ENCODE measurements at places on chromosomes 3 and 15.

GRCh38 chr3:122148941-122149627 lies 34.4 kb upstream of the CASR start:
- DNase-seq = no peak

GRCh38 chr3:41216993-41217392 lies 17.7 kb downstream of the CTNNB1 start:
- no peak for DNase-seq

DNA sequence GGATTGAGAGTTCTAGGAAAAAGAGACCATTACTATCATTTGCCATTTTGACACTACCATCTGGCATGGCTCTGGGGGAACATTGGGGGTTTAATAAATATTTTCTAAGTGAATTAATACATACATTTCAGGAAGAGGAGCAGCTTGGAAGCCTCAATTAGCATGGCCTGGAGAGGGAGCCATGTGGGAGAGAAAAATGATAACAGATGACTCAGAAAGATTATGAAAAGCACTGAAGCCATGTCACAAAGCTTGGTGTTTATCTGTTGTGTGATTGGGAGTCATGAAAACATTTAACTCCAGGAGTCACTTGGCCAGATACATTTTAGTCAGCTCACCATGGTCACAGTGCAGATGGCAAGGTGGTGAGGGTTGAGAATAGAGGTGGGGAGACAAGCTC lies 121.0 kb downstream of the SSR3 start:
- no peak for DNase-seq

DNA sequence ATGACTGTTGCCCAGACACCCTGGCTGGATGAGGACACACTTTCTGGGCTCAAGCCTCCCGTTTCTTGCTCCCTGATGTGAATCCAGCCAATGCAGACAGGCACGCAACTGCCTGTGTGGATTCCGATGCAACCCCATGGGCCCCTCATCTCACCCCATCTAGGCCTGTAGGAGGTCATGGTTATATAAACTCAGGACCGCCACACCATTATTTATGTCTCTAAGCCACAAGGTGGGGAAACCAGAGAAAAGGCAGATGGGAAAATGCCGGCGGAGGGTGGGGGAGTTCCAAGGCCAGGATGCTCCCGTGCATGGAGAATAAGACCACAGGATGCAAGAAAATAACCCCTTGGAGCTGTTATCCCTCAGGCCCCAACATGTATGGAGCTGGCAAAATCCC lies 2.0 kb downstream of the MESP1 start:
- no peak for DNase-seq

- no peak for DNase-seq
Measured at GRCh38 chr3:23668430-23668904, 137.3 kb upstream of the UBE2E1 start.

- no peak for DNase-seq
Measured at GRCh38 chr3:47961815-47962606, 54.2 kb downstream of the MAP4 start.

- peak; percentile 5 for DNase-seq
Measured at GRCh38 chr3:178170698-178171535, 365.3 kb upstream of the KCNMB2 start.

GRCh38 chr15:40316931-40317330 lies 6.6 kb upstream of the INAFM2 start:
- DNase-seq = no peak

DNA sequence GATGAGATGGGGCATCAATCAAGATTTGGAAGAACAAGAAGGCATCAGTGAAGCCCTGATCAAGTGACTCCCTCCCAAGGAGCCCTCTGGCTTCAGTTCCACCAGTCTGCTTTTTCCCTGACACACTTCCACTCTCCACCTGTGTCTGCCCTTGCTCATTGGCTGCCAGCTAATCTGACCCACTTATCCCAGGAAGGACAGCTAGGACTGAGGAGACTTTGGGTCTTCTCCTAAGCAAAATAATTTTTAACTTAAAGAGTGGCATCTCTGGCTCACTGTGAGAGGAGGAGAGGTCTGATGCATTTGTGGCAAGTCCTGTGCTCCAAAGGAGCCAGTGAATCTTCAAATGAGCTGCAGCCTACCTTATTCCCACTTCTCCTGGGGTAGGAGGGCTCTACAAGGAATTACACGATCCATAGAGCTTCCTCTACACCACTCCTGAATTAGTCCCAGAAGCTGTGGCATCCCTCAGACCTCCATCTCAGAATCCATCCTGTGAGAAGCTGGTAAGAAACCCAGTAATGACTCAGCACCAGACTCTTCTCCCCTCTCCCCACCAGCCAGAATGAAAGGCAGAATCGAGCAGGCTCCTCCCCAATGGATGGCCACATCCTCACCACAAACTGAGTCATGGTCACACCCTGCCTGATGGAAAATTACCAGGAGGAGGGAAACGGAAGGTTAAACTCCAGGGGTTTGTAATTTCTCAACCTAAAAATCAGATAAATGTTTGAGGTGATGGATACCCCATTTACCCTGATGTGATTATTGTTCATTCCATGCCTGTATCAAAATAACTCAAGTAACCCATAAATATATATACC lies 6.3 kb upstream of the PKM start:
- DNase-seq = peak; percentile 85

DNA sequence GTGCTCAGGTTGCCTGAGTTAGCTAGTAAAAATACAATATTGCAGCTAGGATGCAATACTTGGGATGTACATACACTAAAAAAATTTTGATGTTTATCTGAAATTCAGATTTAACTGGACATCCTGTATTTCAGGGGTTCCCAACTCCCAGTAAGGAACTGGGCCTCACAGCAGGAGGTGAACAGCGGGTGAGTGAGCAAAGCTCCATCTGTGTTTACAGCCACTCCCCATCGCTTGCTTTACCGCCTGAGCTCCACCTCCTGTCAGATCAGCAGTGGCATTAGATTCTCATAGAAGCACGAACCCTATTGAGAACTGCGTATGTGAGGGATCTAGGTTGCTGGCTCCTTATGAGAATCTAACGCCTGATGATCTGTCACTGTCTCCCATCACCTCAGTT lies 285.1 kb upstream of the PROK2 start:
- no peak for DNase-seq

DNA sequence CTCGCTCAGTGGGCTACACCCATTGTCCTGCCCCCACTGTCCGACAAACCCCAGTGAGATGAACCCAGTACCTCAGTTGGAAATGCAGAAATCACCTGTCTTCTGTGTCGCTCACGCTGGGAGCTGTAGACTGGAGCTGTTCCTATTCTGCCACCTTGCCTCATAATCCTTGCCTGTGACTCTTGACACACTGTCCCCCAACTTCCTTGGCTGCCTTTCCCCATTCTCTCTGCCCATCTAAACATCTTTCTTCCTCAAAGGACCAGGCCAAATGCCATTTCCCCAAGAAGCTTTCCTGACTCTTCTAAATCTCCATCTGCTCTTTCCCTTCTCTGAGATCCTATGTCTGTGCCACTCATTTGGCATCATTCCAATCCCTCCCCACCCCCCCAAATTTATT lies 9.7 kb upstream of the CD80 start:
- no peak for DNase-seq

- DNase-seq = no peak
Measured at GRCh38 chr3:105032541-105032940, 334.2 kb upstream of the ALCAM start.

- DNase-seq = no peak
Measured at GRCh38 chr3:37163262-37164015, 10.9 kb downstream of the LRRFIP2 start.

GRCh38 chr3:154981664-154982063 lies 98.5 kb upstream of the MME start:
- DNase-seq = no peak

DNA sequence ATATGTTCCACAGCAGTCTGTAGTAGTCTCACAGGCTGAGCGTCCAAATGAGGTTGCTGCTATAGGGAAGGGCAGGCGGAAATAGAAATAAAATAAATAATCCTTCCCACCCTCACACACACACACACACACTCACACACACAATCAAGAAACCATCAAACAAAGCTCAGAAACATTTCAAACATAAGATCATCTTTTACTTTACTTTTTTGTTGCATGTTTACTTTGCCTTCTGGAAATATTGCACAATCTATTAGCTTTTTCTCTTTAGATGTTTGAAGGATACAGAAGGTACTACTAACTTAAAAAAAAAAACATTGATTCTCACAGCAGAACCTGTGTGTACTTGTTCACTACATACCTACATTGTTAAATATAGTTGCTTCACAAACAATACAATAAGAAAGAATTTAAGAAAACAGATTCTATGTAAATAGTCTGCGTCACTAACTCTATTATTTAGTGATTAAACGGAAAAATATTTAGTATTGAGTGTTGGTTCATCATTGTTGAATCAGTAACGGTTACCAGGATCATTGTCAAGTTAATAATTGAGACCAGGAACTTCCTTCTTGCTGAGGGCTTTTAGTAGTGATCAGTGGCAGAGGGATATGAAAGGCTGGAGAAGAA lies 20.5 kb downstream of the ALCAM start:
- no peak for DNase-seq

GRCh38 chr3:124577494-124578167 lies 152.6 kb upstream of the UMPS start:
- DNase-seq = no peak

GRCh38 chr15:79433276-79433990 lies 1.3 kb downstream of the MINAR1 start:
- DNase-seq = peak; percentile 62

- DNase-seq = no peak
Measured at GRCh38 chr3:157078811-157079185, 81.1 kb downstream of the CCNL1 start.

DNA sequence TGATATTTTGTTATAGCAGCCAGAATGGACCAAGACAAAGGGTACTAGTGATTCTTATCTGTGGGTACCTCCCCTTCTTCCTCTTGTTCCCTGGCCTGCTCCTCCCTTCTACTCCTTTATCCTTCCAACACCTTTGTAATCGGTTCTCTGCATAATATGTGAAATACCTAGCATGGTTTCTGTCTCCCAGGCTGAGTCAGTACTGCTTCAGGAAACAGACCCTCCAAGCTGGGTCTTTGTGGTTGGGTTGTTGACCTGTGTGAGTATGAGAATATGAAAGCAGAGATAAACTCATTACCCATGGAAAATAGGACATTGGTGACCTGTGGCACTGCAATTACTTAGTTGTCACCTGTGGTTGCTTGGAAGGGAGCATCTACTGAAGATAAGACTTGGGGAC lies 69.3 kb upstream of the KLF13 start:
- no peak for DNase-seq

DNA sequence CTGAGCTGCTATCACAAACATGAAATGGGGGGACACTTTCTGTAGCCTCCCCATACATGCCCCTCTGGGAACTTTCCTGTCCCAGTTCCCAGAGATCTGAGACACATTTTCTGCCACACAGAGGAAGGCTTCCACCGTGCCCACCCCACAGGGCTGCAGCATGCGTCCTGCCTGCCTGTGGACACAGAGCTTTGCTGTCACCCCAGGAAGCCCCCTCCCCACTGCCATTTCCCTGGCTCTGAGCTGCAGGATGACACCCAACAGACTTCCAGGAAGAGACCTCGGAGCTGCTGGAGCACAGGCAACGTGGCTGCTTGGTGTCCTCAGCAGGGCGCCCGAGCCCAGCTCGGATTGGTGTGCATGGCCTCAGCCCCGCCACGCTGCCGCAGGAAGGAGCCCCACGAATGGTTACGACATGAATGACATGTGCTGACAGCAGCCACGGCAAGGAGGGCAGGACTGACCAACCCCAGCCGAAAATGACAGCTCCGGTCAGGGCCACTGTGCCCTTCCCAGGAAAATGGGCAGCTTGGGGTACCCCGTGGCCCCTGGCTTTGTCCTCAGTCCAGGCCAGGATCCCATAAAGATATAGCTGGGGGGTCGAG lies 81.3 kb downstream of the VGLL4 start:
- no peak for DNase-seq

DNA sequence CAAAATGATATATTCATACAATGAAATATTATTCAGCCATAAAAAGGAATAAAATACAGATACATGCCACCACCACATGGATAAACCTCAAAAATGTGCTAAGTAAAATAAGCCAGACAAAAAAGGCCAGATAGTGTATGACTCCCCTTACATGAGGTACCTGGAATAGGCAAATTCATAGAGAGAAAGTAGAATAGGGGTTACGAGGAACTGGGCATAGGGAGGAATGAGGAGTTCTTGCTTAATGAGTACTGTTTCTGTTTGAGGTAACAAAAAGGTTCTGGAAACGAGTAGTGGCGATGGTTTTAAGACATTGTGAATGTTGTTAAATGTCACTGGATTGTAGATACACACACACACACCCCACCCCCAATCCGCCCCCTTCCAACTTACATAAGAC lies 8.2 kb downstream of the RAF1 start:
- DNase-seq = no peak

- DNase-seq = no peak
Measured at GRCh38 chr15:95761501-95762165, 568.9 kb upstream of the NR2F2 start.

- no peak for DNase-seq
Measured at GRCh38 chr15:33311312-33311971, 675 bp downstream of the RYR3 start.

DNA sequence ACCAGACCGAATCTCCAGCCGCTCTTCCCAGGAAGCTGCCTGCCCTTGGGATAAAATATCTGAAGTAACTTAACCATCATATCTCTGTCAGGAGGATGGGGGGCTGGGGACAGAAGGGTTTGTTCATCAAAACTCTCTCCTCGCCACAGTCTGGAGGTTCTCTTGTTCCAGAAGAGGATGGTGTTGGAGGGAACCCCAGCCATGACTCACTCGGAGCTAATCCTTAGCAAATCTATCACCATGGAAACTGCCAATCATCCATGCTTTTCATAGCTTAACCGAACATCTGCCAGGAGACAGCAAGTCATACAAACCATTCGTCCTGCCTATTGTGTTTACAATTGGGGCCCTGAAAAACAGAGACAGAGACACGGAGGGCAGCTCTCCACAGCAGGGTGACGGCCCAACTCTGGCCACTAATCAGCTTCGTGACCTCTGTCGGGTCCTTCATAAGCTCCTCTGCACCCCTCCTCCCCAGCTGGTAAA lies 73.8 kb upstream of the HEG1 start:
- peak; percentile 54 for DNase-seq

- DNase-seq = no peak
Measured at GRCh38 chr3:128166971-128167453, 13.7 kb downstream of the EEFSEC start.

- no peak for DNase-seq
Measured at GRCh38 chr3:18137958-18138357, 287.2 kb downstream of the SATB1 start.

GRCh38 chr3:58617338-58617761 lies 40.2 kb upstream of the FAM107A start:
- DNase-seq = no peak

GRCh38 chr3:104990758-104991157 lies 376.0 kb upstream of the ALCAM start:
- DNase-seq = no peak

- no peak for DNase-seq
Measured at GRCh38 chr3:151436675-151437446, 24.0 kb downstream of the IGSF10 start.

DNA sequence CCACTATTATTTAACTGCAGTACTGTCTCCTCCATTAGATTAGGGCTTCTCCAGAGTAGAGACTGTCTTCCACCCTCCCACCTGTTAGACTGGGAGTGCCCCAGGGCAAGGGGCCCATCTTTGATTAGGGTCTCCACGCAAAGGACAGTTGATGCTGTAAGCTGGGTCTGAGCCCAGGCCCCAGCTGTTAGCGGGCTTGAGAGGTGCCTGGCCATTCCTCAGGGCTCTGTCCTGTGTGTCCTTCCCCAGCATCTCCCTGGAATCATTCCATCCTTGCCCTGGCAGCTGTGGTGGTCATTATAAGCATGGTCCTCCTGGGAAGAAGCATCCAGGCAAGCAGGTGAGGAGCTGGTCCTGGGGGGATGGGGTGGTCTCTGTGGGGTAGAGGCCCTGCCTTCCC lies 6.1 kb downstream of the SLC51B start:
- no peak for DNase-seq
